Activated naive CD8-positive, alpha-beta T cell treated with anti-CD3 and anti-CD28 coated beads, Interleukin-2, amount 50 U/mL, for 24 hours (primary cell): ENCODE measurements at places on chromosomes 13 and 19.

- no peak for DNase-seq
These were observed 33.9 kb upstream of the KLF2 start for GRCh38 chr19:16290692-16291091.

DNA sequence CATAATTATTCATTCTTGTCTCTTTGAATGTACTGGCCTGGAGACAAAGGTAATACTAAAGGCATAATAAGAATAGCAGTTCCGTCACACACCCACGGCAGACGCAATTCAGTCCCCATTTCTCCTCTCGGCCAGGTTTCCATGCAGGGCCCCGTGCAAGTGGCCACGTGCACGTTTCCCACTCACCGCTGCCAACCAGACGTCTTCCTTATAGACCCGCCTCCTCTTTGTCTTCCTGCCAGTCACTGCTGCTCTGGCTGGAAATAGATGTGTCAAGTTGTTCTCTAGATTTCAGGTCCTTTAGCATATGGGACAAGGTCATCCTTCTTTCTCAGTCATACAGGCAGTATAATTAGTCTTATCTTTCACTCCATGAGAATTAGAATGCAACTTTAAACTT lies 204.3 kb downstream of the SUCLA2 start:
- DNase-seq, result no peak

DNA sequence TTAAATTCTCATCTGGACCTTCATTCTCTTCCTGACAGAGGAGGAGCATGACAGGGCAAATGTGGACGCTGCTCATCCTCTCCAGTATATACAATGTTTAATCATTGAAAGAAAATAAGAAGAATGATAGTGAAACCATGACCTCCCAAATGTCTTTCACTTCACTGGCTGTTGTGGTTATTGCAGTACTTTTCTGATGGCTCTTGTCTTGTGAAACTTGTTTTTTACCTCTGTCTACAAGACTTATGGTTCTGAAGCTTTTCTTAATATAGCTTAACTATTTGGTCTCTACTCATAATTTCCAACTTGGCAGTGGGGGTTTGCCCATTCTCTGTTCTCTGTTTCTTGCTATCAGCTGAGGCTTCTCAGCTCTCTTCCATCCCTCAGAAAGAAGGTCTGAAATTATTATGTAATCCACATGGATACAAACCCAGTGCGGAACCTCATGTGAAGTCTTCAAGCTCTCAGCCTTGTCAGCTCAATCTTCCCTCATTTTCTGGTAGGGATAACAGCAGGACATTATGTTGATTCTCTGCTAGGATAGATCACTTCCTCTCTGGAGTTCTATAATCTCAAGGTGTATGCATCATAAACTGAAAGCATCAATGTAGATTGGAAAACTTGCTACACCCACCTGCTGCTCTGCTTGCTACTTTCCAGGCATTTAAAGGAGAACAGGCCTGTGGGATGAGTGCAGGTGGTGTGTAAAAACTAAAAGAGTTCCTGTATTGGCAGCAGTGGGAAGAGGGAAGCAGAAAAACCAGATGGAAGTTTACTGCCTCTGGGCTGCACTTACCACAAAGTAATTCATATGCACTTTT lies 250.3 kb upstream of the HTR2A start:
- no peak for DNase-seq

DNA sequence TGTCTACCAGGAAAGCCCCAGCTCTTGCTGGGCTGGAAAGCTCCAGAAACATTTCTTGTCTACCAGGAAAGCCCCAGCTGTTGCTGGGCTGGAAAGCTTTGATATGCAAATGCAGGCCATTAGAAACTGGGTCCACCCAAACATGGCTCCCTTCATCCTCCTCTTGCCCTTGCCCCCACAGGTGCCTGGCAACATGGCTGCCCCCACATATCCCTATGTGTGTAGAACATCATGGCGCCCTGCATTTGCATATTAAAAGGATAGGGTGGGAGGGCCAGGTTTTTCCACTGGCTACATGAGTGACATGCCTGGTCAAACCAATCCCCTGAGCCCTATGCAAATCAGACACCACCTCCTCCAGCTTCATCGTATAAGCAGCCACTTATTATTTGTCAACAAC lies 455.4 kb upstream of the ARGLU1 start:
- DNase-seq, result no peak

DNA sequence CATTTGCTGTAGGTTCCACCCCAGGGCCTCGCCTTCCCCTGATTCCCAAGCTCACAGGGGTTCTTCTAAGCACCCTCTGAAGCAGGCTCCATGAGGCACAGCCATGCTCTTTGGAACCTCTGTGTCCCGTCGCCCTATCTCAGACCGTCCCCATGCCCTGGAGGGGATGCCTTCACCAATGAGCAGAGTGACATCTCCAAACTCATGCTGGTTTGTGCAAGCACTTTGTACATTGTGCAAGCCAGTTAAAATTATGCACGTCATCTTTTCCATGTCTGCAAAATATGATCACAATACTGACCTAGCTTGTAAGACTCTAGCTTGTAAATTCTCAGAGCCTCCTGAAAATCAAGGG lies 46.5 kb upstream of the RAP2A start:
- DNase-seq, result no peak

- DNase-seq, result no peak
These were observed 837.3 kb upstream of the KLHL1 start for GRCh38 chr13:70945506-70945905.

GRCh38 chr13:33058776-33059327 lies 42.6 kb downstream of the KL start:
- no peak for DNase-seq

- DNase-seq, result no peak
These were observed 8.7 kb downstream of the IQCN start for GRCh38 chr19:18265582-18265981.

GRCh38 chr13:28012896-28013295 lies 24.4 kb upstream of the URAD start:
- no peak for DNase-seq

DNA sequence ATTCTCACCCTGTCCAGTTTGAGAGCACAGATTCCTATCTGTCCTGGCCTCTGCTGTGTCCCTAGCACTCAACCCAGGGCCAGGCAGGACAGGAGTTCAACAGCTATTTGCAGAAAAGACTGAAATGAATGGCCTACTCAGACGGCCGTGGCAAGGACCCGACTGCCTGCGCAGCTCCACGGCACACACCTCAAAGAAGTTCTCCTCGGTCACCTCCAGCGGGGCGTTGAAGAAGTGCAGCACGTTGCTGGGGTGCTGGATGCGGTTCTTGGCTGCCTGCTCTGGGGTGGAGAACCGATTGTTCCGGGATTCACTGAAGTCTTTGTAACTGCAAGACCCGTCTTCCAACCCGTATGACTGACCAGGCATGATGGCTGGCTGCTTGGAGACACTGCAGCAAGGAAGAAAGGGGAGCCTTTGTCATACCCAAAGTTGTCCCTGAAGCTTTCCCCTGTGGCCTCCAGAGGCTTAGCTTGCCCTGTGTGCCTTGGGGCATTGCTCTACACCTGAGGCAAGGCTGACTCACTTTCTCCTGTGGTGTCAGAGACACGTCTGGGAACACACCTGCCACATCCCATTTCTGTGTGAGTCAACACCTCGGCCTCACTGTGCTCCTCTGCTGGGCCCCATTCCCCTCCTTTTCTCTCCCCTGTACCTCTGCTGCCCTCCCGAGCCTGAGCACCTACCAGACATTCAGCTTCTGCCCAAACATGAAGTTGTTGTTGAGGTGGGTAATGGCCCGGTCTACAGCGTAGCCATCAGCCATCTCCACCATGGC lies 6.8 kb upstream of the ECH1 start:
- peak; percentile 63 for DNase-seq

GRCh38 chr19:17259118-17259780 lies 5.3 kb downstream of the USHBP1 start:
- no peak for DNase-seq

GRCh38 chr13:108328848-108329247 lies 59.3 kb downstream of the TNFSF13B start:
- DNase-seq, result no peak

- no peak for DNase-seq
These were observed 22.9 kb upstream of the SLC35E1 start for GRCh38 chr19:16595097-16595496.

GRCh38 chr13:45219938-45220375 lies 19.1 kb upstream of the KCTD4 start:
- DNase-seq, result no peak

DNA sequence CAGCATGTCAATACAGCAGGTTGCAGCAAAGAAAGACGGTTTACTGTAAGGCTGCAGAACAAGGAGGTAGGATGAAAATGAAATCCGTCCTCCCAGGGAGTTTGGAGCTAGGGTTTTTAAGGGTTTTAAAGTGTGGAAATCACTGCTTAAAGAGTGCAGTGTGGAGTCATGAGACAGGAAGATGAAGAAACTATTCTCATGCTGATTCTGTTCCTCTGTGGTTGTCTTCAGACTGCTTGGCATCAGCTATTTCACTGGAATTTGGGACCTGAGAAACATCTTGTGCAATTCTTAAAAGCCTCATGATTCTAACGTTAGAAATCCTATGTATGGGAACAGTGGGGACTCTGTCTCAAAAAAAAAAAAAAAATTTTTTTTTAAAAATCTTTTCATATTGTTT lies 11.4 kb downstream of the ZNF331 start:
- DNase-seq, result no peak

- no peak for DNase-seq
These were observed 43.2 kb downstream of the RGCC start for GRCh38 chr13:41500511-41500910.

DNA sequence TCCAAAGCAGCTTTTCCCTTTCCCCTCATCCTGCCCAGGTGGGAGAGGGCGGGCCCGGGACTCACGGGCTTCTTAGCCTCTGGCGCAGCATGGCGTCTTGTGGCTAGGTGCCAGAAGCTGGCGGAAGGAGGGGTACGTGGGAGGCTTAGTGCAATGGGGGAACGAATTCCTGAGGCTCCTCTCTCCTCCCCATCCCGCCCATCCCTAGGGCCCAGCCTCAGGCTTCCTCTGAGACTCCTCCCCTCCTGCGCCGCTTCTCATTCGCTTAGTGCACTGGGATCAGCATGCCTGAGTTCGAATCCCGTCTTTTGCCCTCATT lies 297.8 kb downstream of the ZNF536 start:
- no peak for DNase-seq

DNA sequence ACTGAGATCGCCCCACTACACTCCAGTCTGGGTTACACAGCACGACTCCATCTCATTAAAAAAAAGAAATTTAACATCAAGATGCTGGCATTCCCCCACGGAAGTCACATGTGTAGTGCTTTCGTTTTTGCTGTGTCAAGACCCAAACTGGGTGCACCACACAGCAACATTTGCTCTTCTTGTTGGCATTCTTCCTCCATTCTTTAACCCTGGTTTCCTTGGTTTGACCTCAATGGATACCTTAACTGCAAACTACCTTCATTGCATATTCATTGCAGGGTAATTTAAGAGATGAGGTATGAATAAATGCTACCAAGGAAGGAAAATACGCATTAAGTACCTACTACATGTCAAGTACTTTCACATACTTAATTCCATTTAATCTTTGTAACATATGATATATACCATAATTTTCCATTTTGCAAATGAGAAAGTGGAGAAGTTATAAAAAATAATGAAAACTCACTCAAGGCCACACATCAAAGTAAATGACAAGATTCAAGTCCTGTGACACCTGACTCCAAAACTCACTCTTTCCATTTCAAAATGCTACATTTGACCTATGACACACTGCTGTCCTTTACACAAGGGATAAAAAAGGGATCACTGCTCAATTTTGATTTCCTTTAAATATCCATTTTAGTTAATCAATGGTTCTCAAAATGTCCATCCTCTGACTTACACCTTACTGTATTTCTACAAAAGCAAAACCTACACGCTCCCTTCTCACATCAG lies 59.2 kb downstream of the STK24 start:
- no peak for DNase-seq

- DNase-seq, result no peak
These were observed 1137.1 kb downstream of the OLFM4 start for GRCh38 chr13:54165581-54166215.

GRCh38 chr13:77480066-77480465 lies 55.4 kb upstream of the SCEL start:
- DNase-seq, result no peak

DNA sequence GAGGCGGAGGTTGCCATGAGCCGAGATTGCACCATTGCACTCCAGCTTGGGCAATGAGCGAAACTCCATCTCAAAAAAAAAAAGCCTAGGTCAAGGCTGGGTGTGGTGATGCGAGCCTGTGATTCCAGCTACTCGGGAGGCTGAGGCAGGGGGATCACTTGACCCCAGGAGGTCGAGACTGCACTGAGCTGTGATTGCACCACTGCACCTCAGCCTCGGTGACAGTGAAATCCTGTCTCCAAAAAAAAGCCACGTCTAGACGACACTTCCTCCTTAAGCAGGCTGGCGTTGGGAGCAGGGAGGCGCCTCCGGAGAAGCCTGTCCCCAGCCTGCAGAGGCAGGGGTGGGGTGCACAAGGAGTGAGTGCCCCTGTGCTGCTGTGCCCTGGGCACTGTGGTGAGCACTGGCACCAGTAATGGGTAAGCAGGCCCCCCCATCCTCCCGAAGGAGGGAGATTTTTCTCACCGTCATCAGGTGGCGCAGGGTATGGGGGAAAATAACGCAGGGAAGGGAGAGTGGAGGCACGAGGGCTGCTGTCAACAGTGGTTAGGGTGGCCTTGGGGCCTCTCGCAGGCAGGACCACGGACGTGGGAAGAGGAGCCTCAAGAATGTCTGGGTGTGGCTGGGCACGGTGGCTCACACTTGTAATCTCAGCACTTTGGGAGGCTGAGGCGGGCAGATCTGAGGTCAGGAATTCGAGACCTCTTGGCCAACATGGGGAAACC lies 706 bp downstream of the P2RY11 start:
- DNase-seq, result peak; percentile 75

GRCh38 chr19:51119101-51119500 lies 5.6 kb upstream of the SIGLEC9 start:
- no peak for DNase-seq

DNA sequence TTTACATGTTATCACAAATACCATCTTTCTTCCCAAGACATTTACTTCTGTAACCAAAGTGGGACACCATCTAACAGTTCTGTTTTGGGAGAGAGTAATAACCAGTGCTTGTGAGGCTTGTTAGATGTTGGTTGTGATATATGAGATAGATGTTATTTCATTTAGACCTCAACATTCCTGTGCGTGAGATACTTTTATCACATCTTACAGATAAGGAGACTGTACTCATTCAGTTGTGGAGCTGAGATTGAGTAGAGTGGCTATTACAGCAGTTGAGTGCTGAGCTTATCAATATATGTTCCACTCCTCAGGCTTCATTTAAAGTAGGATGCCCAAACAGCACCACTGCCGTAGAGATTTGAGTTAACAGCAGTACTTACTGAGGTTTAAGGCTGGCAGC lies 43.1 kb downstream of the USPL1 start:
- no peak for DNase-seq
